ENCODE measurements at places on chromosomes 6 and 20.

DNA sequence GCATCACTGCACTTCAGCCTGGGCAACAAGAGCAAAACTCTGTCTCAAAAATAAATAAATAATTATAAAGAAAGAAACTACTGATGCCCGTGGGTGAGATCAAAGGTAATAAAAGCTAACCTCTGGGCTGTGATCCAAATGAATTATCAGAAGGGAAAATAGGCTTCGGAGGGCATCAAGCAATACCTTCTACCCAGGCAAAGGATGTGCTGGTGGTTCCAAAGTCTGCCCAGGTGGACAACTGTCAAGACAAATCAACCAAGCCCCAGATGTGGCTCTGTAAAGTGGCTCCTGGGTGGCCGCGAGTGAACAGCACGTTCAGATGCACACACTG is 95.6 kb downstream of the SCML4 start:
- no peak for DNase-seq

DNA sequence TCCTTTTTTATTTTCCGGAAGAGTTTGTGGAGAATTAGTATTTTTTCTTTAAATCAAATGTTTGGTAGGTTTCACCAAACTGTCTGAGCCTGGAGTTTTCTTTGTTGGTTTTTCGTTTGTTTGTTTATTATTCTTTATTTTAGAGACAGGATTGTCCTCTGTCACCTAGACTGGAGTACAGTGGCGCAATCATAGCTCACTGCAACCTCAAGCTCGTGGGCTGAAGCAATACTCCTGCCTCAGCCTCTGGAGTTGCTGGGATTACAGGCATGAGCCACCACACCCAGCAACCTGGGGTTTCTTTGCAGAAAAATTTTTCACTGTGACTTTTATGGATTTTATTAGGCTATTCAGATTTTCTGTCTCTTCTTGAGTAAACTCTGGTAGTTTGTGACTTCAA is 120.2 kb upstream of the LOC128125822 start:
- DNase-seq, result no peak

GRCh38 chr6:15143086-15143485 is 102.8 kb upstream of the JARID2 start:
- DNase-seq, result no peak

GRCh38 chr6:54491431-54491830 is 183.2 kb downstream of the TINAG start:
- no peak for DNase-seq

GRCh38 chr6:124073820-124074587 is 270.3 kb downstream of the NKAIN2 start:
- DNase-seq, result no peak

DNA sequence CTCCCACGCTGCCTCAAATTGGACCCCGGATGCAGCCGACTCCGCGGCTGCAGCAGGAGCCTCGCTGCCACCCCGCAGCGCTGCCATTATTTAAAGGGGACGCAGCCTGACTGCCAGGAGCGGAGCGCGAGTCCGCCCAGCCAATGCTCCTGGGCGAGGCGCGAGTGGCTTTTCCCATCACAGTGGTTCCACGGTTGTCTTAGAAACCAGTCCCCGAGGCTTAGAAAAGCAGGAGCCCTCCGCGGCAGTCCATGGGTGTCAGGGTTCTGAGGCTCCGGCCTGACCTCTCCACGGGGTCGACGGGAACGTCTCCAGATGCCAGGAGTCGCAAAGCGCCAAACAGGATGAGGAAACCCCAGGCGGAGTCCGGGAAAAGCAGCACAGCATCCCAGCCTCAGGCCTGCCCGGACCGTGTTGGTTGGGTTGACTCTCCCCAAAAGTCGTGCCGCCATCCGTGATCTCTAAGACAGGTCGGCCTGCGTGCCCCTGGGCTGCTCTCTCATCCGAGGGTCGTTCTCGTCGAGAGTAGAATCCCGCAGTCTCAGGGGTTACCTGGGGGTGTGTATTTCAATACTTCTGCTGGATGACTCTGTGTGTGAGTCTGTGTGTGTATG is 975.8 kb upstream of the DEFB115 start:
- no peak for DNase-seq

DNA sequence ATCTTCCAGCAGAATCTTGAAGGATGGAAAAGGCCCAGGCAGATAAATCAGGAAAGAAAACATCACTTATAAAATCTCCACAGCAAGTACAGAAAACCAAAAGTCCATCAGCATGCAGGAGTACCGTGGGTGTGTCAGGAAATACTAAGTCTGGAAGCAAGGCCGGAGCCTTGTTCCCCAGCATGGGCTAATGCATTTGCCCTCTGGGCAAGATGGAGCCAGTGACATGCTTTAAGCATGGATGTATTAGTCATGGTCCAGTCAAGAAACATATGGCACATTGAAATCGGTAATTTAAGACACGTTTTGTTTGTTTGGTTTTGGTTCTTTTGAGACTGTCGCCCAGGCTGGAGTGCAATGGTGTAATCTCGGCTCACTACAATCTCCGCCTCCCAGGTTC is 506.0 kb upstream of the JARID2 start:
- DNase-seq, result no peak

- no peak for DNase-seq
These were observed 366.2 kb downstream of the TFAP2A start for GRCh38 chr6:10048370-10049297.

GRCh38 chr20:49768204-49769047 is 44.2 kb upstream of the SLC9A8 start:
- DNase-seq, result no peak

DNA sequence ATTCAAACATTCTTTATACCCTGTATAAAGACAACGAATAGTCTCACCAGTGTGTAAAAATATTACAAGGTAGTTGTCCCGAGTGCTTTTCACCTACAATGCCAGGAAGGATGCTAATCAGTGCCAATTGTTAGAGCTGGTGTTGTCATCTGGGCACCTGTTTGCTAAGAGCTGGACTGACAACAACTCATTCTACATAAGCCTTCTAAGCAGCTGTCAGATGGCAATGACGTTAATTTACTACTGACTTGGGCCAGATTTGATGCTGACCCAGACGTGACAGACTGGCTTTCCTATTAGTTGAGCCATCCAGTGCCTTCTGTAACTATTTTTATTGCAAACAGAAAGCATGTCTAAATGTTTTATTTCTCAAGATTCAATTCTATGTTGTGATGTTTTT is 355.2 kb downstream of the ADGRB3 start:
- no peak for DNase-seq

- peak; percentile 43 for DNase-seq
These were observed 45.9 kb upstream of the RALY start for GRCh38 chr20:33947709-33948295.

GRCh38 chr20:43397147-43397546 is 60.5 kb upstream of the SRSF6 start:
- no peak for DNase-seq

- DNase-seq, result no peak
These were observed 224.9 kb upstream of the QKI start for GRCh38 chr6:163189609-163190008.

DNA sequence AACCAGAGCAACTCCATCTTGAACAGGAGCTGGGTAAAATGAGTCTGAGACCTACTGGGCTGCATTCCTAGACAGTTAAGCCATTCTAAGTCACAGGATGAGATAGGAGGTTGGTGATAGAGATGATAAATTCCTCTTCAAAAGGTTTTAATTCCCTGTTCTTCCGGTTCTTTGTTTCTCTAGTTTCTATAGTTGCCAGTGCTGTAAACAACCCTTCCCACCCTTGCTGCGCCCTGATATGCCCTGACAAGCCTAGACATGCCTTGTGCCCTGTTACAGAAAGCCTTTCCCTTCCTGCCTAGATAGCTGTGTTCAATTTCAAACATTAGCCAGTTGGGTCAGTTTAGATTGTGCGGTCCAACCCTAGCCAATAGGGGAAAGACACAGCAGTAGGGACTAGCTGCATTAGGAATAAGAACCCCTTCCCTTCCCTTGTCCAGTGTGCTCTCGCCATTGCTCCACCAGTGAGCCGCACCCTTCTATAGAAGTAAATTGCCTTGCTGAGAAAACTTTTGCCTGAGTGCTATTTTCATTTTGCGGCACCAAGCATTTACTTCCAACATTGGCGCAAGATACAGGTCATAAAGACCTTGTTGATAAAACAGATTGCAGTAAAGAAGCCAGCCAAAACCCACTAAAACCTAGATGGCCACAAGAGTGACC is 52.5 kb upstream of the CCN2 start:
- DNase-seq, result no peak

DNA sequence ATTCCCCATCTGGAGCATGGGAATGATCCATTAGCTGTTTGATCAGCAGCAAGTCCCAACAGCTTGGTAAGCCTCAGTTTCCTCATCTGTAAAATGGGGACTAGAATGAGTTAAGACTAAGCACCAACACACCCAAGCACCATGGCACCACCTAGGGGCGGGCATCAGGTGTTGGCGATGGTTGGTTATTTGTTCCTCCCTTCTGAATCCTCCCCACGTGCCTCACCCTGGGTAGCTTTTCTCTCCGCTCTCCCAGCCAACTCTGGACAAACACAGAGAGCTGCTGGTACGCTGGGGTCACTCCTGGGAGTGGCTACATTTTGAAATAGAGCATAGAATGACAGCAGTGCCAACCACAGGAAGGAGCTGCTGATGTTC is 13.3 kb upstream of the ITPR3 start:
- DNase-seq, result peak; percentile 72

DNA sequence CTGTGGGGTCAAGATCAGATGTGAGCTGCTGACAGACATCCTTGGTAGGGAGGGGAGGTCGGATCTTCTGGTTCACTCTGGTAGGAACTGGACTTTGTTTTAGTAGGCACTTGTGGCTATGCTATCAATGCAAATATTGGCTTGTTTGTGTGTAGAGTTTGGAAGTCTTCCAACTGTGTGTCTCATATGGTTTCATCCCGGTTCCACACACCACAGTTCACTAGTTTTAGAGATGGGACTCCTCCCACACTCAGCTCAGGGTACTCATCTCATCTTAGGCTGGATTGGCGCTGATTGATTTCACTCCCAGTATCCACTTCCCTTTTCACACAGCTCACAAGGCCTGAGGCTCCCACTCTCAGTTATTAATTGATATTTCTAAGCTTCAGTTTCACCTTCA is 161.3 kb downstream of the THBS2 start:
- DNase-seq, result no peak

DNA sequence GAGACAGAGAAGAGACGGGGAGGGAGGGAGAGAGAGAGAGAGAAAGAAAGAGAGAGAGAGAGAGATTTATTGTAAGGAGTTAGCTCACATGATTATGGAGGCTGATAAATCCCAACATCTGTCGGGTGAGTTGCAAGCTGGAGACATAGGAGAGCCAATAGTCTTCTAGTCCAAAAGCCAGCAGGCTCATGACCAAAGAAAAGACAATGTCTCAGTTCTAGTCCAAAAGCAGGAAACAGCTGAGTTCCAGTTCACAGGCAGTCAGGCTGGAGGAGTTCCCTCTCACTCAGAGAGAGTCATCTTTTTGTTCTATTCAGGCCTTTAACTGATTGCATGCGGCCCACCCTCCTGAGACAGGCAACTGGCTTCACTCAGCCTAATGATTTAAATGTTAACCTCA is 416.6 kb downstream of the PREX1 start:
- DNase-seq, result no peak

- no peak for DNase-seq
These were observed 986.2 kb upstream of the CITED2 start for GRCh38 chr6:140360651-140361050.

GRCh38 chr6:31899882-31900722 is 1.8 kb downstream of the ZBTB12 start:
- no peak for DNase-seq

DNA sequence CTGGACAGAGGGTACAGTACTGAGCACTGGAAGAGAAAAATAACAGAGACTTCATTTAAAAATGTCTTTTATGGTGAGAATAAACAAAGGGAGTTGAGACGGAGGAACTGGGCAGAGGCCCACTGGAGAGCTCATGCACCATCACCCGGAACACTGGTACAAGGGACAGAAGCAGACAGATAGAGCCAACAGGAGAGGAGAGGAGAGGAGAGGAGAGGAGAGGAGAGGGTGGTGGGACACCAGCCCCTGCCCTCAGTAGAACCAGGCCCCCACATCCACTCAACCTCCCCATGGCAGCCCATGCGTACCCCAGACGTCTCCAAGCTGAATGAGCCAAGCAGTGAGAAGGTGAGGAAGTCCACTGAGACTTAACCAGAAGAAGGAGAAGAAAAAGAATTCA is 390.5 kb upstream of the CNR1 start:
- no peak for DNase-seq

- no peak for DNase-seq
These were observed 51.0 kb downstream of the FAM184A start for GRCh38 chr6:119027465-119027864.

DNA sequence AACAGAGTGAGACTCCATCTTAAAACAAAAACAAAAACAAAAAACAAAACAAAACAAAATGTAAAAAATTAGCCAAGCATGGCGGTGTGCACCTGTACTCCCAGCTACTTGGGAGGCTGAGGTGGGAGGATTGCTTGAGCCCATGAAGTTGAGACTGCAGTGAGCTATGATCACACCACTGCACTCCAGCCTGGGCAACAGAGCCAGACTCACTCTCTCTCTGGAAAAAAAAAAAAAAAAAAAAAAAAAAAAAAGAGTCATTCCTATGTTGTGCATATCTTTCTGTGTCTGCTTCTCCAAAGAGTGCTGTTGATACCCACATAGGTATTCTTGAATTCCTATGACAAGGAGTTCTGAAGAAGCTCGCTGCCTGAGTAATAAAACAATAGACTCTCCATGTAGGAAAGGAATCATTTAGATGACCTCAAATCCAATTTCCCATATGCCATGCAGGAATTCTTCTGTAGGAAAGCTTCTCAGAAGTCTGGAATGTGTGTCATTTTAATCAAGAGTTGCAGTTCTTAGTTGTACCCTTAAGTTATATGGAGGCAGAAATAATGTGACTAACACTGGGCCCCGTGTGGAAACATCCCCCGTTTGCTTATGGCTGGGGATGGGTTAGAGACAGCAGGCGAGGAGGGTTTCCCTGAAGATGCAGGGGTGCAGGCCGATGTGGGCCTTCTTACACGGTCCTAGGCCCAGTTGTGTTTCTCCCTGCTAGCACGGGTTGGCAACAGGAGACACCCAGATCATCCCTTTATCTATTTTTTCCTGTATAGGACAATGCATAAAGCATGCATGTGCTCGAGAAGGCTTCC is 79.4 kb downstream of the ZDHHC14 start:
- DNase-seq, result peak; percentile 38

- DNase-seq, result no peak
These were observed 69.0 kb upstream of the CD93 start for GRCh38 chr20:23155141-23155590.

- DNase-seq, result no peak
These were observed 22.7 kb downstream of the DOK5 start for GRCh38 chr20:54497931-54498718.

DNA sequence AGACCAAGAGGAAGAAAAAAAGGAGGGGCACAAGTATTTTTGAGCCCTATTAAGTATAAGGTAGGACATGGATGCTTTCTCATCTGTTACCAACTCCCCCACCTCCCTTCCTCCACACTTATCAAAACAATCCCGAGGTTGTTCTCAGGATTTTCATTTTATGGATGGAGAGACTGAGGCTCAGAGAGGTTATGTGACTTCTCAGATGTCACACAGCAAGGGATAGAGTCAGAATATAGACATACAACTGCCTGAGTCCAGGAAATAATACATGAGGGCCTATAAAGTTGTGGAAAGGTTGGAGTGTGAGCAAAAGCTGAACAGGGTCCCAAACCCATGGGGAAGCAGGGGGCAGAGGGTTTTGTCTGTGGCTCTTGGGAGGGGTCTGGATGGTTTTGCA is 19.3 kb downstream of the KCNK17 start:
- DNase-seq, result no peak

Data from GM13976 (cell line).